ENCODE measurements at places on chromosomes 5 and 9.

GRCh38 chr5:95365302-95366095, 25.7 kb upstream of the FAM81B start:
- no peak for DNase-seq

GRCh38 chr5:173165177-173166016, 21.1 kb downstream of the BNIP1 start:
- no peak for DNase-seq

DNA sequence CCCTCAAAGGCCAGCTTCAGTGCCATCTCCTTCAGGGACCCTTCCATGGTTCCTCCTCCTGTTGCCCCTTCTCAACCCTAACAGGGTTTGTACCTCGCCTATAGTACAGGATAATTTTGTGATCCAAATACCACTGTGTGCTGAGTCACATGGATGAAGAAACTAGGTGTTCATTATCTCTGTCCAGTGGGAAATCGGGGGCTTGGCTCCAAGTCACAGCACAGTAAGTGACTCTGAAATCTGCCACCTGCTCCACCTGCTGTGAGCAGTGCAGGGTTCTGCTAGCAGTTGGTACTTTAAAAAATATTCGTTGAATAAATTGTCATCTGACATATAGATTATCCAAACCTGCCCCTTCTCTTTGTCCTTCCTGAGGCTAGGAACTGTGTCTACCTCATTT, 123.2 kb upstream of the OTULINL start:
- no peak for DNase-seq

- DNase-seq, result no peak
These were observed 51.0 kb upstream of the SUSD1 start for GRCh38 chr9:112226091-112226490.

GRCh38 chr5:150931368-150931965, 26.7 kb upstream of the ZNF300 start:
- DNase-seq, result no peak

DNA sequence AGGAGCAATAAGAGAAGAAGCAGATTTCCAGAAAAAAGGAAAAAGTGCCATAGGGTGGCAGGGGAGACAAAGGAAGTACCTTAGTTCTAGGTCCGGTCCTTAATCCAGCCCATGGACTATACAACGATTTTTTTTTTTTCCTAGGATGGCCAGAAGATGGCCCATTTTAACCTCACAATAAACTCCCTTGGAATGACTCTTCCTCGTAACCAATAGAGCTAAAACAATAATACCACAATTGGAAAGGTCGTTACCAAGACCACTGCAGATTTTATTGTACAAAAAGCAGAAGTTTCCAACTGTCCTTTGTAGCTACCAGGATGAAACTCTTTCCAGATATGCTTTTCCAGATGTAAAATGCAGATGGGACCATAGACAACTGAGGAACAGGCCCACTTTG, 34.4 kb upstream of the SSBP2 start:
- no peak for DNase-seq

DNA sequence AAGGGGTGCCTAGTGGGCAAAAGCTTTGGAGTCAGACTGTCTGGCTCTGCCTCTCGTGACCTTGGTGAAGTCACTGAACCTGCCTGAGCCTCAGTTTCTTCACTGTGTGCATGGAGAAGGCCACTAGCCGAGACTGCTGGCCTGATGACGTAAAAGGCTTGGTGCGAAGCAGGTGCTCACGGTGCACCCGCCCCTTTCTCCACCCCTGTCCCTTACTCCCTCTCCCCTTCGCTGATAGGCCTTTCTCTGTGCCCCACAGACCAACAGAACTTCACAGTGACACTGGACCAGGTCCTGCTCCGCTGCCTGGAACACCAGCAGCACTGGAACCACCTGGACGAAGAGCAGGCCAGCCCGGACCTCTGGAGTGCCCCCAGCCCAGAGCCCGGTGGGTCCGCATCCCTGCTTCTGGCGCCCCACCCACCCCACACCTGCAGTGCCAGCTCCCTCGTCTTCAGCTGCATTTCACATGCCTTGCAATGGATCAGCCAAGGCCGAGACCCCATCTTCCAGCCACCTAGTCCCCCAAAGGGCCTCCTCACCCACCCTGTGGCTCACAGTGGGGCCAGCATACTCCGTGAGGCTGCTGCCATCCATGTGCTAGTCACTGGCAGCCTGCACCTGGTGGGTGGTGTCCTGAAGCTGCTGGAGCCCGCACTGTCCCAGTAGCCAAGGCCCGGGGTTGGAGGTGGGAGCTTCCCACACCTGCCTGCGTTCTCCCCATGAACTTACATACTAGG, 10.4 kb downstream of the FPGS start:
- DNase-seq, result no peak

- no peak for DNase-seq
These were observed 28.8 kb upstream of the ISOC1 start for GRCh38 chr5:129065721-129066120.

- DNase-seq, result no peak
These were observed 7.9 kb downstream of the NACC2 start for GRCh38 chr9:136086951-136087740.

DNA sequence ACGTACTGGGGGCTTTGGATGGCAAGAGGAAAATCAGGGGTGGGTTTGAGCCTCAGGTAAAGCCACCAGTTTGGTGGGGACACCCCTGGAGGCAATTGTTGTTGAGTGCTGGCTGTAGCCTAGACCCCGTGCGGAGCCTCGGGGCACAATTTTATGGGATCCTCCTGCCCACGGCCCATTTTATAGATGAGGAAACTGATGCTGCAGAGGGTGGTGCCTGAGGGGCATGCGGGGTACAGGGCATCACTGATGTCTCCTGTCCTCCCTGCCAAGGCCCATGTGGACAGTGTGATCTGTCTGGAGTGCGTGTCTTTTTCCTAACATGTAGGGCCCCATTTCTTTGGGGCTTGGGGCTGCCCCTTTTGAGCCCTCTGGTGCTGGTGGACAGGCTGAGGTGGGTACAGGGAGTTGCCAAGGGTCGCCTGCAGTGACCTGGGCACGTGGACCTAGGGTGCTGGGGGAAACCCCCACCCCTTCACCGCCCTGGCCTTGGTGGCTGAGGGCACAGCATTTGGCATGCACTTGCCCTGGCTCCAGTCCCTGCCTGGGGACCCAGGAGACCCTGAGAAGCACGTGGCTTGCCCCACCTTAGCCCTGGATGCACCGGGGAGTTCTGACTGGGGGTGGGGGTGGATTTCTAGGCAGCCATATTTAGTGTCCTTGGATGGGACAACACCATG, 22.1 kb downstream of the WNK2 start:
- DNase-seq, result no peak

DNA sequence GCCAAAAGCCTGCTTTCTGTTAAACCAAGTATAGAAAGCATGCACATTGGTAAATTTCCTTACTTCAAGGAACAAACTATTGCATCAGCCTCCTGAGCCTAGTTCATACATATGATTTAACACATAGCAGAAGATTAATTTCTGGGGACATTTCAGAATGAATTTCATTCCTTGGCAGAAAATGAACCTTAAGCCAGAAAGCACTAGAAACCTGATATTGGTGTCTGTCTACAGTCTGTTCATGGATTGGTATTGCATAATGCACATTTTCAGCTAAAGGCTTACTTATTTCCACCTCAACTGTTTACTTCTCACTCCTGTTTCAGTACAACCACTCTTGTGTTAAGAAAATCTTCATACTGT, 1471.8 kb upstream of the NUDT12 start:
- no peak for DNase-seq

- no peak for DNase-seq
These were observed 36.4 kb downstream of the ZCCHC9 start for GRCh38 chr5:81337803-81338202.

- no peak for DNase-seq
These were observed 45.6 kb upstream of the SLC25A51 start for GRCh38 chr9:37949576-37949975.

GRCh38 chr5:43839218-43839617, 236.2 kb downstream of the NNT start:
- no peak for DNase-seq

DNA sequence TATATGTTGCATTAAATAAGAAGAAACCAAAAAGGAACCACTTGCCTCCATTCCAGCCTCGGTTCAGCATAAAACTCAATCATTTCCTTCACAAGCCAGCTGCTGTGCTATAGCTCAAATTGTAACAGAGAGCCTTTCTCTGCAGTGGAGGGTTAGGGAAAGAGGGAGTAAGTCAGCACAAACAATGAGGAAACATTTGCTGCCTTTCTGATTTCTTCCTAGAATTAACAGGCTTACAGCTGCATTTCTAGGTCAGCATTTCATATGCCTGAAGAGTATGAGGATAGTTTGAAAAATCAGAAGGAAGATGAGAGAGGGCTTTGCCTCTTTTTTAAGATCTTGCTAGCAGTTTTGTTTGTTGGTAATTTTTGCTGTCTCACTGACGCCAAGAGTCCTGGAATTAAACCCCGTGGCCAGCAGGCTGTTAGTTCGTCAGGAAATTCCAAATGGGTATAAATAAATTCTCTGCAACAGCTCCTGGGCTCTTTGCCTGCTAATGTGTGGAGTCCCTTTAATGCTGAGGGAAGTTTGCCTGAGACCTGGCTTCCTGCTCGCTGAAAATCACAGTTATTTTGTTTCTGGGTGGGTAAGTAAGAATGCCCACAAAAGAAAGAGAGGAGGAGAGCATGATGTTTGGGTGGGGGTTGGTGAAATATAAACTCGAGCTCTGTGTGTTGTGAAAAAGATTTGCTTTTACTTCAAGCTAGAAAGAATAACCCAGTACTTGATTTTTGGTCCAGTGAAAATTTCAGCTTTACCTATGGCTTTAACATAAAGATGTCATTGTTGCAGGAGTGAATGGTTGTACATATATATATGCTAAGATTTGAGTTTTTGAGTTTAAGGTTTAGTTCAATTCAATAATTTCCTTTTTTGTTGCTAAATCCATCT, 148.1 kb upstream of the DMRT1 start:
- no peak for DNase-seq

- no peak for DNase-seq
These were observed 13.4 kb downstream of the VDAC1 start for GRCh38 chr5:133991171-133991910.

Data from CD4-positive, alpha-beta T cell treated with Interleukin-6 at 100 ng/mL for 8 hours (primary cell).